Memory B cell (primary cell): ENCODE measurements at places on chromosomes 13 and 19.

GRCh38 chr13:48909056-48909389 is 66.7 kb upstream of the FNDC3A start:
- DNase-seq = no peak

DNA sequence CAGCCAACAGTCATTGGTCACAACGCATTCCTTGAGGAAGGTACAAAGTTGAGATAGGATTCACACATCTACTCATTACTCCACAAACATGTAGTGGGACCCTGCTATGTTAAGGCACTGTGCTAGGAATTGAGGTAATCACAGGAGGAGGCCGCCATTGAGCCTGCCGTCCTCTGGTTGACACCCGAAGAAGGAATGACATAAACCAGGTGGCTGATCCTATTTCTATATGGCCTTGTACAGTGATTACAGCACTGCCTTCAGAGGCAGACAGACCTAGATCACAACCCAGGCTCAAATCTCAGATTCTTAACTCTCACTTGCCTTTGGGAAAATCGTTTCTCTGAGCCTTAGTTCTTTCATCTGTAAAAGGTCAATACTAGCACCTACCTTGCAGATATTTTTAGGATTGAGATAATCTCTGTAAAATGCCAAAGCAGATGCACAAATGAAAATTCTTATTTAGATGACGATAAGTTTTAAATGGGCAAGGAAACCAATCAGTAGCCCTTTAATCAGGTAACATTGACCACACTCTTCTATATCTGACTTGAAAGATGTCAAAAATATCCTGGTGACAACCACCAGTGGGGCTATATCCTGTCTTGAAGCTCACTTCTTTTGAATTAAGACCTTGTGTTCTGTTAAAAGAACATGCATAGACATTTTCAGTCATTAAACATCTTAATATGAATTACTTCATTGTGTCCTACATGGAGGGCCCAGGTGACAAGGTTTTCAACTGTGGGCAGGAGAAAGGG is 251.6 kb downstream of the KCTD12 start:
- no peak for DNase-seq

DNA sequence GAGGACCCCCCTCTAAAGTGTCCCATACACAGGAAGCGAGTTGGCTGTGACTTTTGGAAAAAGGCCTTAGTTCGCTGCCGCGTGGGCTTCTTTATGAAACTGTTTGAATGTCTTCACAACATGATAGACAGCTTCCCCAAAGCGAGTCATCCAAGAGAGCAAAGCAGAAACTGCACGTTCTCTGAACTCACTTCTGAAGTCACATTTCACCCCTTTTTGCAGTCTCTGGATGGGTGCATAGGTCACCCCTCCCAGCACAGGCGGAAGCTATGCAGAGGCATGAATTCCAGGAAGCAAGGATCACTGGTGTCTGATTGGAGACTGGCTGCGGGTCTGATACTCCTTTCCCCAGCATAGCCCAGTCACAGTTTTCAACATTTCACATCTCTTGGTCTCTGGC is 10.6 kb downstream of the GPI start:
- DNase-seq = no peak

DNA sequence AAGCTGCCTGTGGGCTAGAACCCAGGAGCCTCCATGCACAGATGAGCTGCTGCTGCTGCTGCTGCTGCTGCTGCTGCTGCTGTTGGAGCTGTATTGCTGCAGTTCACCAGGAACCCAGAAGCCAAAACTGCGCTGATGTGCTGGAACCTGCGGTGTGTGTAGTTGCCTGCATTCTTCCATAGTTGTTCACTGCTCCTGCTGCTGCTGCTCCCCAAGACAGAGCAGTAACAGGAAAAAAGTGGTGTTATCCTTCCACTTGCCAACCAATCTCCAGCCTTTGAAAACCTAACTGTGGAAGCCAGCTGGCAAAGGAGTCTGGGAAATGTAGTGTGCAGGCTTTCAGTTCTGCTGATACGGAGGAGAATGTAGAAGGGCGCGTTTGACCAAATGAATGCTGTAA is 37.9 kb downstream of the ARHGAP35 start:
- DNase-seq = no peak

GRCh38 chr13:108915095-108915633 is 285.8 kb downstream of the MYO16 start:
- DNase-seq = no peak

- DNase-seq = no peak
These were observed 340.0 kb upstream of the SLITRK5 start for GRCh38 chr13:87331178-87331577.

DNA sequence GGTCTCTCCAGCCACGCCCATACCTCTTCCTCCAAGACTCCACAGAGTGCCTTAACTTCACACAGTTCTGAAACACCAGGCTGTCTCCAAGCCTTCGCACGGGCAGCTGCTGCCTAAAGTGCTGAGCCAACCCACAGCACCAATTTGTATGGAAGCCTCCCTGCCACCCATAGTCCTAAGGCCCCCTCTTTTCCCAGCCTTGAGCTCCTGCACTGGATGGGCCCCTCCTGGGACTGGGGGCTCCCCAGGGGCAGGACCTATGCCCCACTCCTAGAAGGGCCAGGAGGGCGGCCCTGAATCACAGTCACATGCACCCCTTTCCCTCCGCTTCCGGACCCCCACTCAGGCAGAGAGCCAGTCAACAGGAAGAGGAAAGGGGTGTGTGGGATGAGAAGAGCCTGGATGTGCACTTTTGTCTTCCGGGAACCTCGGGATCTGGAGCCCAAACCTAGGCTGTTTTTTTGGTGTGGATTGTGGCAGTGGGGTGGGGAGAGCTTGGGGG is 5.1 kb upstream of the FCER2 start:
- no peak for DNase-seq

DNA sequence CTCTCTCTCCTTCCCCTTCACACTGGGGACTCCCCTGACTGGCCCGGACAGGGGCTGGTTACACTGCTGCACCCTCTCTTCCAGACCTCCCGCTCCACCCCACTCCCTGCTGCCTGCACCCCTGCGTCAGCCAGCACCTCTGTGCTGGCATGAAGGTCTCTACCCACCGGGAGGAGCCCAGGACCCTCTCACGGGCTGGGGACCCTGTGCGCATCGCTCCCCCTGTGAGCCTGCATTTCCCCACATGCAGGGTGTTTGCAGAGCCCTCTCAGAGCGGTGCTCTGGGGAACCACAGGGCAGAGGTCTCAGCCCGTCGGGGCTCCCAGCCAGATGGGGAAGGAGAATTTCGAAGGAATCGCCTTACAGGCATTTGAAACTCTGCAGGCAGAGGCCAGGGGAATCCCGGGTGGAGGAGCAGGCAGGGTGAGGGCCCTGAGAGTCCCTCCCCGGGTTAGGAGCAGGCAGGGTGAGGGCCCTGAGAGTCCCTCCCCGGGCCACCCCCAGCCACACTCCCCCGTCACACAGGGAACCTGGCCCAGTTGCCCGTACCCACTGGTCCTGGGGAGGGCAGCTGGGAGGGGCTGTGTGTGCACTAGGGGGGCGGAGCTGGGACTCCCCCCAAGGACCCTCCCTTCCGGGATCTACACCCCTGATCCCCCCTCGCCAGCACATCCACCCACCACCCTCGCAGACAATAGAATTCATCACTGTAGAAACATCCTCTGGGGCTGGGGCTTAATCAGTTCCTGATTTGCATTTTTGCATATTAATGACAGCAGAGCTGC is 16.3 kb upstream of the TCF3 start:
- DNase-seq = peak; percentile 60

GRCh38 chr13:95955255-95955654 is 97.9 kb downstream of the UGGT2 start:
- DNase-seq = no peak

DNA sequence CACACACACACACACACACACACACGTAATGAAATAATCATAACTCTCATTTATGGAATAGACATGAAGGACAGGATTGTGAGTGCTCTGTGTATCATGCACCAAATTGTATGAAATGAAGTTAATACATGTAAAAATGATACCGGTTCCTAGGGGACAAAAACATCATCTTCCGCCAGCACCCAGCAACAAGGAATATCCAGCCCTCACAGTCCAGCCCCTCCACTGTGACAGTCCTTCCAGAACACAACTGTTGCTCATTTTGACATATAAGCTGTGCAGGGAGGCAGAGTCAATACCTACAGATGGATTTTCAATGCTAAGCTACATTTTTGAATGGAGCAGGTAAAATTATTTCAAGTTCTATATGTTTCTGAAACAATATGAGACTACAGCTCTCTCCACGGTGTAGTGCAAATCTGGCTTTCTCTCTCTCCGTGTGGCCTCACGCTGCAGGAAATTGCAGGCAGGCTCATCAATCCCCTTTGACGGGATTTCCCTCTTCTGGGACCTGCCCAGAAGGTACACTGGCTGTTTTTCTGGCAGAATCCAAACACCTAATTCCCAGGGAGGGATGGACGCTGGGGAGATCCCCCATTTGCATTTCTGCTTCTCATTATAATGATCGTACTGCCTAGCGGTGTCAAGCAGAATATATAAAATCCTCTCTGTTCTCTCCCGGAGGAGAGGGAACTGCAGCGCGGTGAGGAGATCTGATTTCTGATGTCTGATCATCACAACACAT is 494.0 kb downstream of the LIG4 start:
- no peak for DNase-seq

- DNase-seq = no peak
These were observed 29.0 kb upstream of the SLC15A1 start for GRCh38 chr13:98781470-98781869.

DNA sequence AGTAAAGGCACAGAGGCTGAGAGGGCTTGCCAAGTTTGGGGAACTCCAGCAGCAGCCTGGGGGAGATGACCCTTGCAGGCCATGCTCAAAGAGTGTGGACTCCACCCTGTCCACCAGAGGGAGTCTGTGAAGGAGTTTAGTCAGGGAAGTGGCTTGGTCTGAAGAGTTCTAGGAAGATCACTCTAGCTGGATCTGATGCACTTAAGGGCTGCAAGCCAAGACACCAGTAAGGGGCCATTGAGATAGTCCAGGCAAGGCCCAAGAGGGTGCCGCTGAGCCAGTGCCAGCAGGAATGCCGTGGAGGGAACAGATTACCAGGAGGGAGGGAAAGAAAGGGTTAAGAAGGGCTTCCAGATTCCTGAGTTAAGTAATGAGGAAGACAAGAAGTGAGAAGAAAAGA is 68.7 kb downstream of the ZAR1L start:
- DNase-seq = peak; percentile 18

DNA sequence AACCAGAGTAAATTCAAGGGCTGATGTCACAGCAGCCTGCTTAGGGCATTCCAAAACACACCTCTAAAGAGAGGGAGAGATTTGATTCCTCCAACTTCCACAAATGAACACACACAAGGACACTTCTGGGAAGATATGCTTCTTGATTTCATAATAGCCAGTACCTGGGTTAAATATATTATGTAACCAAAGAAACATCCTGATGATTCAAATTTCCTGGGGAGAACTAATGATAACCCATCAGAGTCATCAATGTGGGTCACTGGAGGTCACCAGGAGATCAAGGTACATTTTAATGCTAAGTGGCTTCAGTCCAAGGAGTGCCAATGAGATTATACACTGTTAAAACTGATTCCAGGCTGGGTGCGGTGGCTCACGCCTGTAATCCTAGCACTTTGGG is 54.0 kb upstream of the DOCK9 start:
- DNase-seq = no peak

GRCh38 chr13:105462098-105462497 is 1073.4 kb downstream of the EFNB2 start:
- DNase-seq = no peak

- DNase-seq = no peak
These were observed 17.5 kb upstream of the FLT3 start for GRCh38 chr13:28117689-28118377.

DNA sequence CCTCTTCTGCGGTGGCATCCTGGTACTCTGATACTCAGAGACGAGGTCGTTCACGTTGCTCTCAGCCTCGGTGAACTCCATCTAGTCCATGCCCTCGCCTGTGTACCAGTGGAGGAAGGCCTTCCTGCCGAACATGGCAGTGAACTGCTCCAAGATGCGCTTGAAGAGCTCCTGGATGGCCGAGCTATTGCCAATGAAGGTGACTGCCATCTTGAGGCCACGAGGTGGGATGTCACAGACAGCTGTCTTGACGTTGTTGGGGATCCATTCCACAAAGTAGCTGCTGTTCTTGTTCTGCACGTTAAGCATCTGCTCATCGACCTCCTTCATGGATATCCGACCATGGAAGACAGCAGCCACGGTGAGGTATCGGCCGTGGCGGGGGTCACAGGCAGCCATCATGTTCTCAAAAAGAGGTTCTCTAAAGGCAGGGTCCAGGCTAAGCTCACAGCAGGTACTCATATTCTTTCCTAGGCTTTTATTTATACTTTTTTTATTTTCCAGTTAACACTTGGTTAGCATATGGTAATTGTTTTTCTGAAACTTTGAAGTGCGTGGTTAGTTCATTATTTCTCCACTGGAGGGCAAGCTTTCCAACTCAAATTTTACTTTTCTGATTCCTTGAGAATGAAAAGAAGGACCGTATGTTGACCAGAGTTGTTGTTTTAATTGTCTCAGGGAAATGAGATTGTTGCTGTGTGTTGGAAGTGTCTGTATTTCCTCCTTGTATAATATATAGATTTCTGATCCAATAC is 72.4 kb upstream of the RGCC start:
- DNase-seq = no peak

GRCh38 chr13:29621051-29621800 is 25.7 kb upstream of the SLC7A1 start:
- DNase-seq = no peak

GRCh38 chr19:7953060-7953459 is 9.6 kb upstream of the TIMM44 start:
- DNase-seq = no peak

- peak; percentile 31 for DNase-seq
These were observed 19.1 kb downstream of the WTIP start for GRCh38 chr19:34500656-34501120.

- DNase-seq = no peak
These were observed 249.1 kb downstream of the FGF14 start for GRCh38 chr13:102152790-102153189.

GRCh38 chr13:67650471-67650870 is 420.3 kb upstream of the PCDH9 start:
- no peak for DNase-seq

- peak; percentile 95 for DNase-seq
These were observed at the start of gene MRPS31 for GRCh38 chr13:40770934-40771618. Gene MRPS31 (minus strand): TSS chr13:40771190. CDS start chr13:40771136, 54 bp downstream.

- DNase-seq = no peak
These were observed 5.6 kb downstream of the ZNF507 start for GRCh38 chr19:32350987-32351348.

GRCh38 chr13:37302686-37303085 is 197.2 kb upstream of the CSNK1A1L start:
- no peak for DNase-seq
